ENCODE measurements at places on chromosomes 7 and 10.

GRCh38 chr7:50651271-50651989 lies 86.2 kb upstream of the DDC start:
- DNase-seq, result no peak

DNA sequence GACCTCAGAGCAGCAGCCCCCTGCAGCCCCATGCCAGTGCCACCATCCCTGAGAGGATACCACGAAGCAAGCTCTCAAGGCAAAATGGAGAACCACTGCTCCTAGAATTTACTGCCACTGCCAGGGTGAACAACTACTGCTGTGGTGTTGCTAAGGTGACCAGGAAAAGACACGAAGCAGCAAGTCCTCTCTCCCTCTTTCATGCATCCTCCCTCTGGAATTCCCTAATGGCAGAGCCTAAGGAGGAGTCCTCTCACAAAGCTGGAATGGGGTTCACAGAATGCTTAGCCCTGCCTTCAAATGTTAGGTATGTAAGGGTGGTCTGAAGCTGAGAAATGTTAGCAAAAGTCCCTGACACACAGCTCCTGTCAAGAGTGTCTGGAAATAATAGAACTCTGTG lies 35.8 kb upstream of the NPSR1 start:
- DNase-seq, result no peak

- DNase-seq, result no peak
Observed at GRCh38 chr10:48234295-48234694, 40.2 kb downstream of the FRMPD2 start.

DNA sequence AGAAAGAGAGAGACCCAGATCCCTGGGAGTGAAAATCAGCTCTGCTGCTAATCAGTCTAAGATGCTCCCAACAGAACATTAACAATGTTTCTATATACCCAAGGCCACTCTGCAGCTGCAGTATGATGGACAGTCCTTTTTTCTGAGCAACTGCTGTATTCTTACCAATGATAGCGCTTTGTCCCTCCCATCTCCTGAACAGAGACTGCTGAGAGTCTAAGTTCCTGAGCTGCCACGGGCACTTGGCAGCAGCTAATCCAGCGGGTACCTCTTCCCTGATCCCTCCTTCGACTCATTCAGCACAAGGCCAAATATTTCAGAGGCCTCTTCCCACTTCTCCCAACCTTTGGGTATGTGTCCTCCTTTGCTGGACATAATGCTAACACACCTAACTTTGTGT lies 7.7 kb downstream of the CPVL start:
- no peak for DNase-seq

GRCh38 chr10:101291331-101292193 lies 62.3 kb upstream of the LBX1 start:
- DNase-seq, result no peak

DNA sequence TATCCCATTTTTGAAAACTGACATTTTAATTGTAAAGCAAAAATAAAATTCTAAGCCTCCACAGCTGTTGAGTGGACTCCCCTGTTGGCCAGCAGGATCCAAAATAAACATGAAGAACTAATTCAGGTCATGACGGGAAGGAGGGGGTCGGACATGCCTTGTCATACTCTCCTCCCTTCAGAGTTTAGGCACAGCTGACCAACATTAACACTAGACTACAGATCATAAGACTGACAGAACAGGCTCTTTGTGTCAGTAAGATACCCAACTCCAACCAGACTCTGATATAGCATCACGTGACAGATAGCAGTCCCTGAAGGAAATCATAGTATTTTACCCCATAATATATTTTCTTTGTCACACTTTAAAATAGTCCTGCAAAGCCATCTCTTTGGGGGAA lies 20.9 kb upstream of the ZNF12 start:
- no peak for DNase-seq

- DNase-seq, result no peak
Observed at GRCh38 chr10:83397806-83398205, 741.5 kb upstream of the GHITM start.

DNA sequence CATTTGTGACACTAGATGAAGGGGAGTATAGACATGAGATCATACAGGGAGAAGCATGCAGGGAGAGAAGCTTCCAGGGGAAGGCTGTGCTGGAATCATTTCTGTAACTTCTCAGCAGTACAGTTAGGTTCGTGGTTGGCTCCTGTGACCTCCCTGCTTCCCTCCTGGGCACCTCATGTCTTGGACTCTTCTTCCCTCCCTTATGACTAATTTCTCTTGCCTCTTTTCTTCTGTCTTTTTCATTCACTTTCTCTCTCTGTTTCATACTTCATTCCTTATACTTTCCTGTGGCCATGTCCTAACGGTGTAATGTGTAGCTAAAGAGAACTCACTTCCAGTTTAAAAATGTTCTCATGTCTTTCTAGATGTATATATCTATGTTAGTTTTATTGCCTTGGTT lies 19.1 kb upstream of the HKDC1 start:
- no peak for DNase-seq

GRCh38 chr10:33229252-33229948 lies 105.1 kb downstream of the NRP1 start:
- DNase-seq, result no peak

DNA sequence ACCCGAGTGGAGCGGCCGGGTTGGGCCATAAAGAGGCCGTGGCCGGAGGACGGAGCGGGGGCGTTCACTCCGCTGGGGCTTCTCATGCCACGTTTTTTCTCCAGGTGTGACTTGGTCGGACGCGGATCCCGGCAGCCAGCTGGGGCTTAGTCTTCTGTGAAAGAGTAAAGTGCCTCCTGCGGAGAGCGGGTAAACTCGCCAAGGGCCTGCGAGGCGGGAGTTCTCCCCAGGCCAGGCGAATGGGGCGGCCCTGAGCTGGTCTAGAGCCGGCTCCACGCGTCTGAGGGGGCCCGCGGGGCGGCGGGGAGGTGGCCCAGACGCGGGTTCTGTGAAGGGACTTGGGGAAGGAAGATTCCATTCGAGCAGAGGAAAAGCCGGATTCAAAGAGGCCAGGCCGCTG lies 86.3 kb upstream of the VIPR2 start:
- DNase-seq, result no peak

- no peak for DNase-seq
Observed at GRCh38 chr10:69241575-69241974, 21.4 kb downstream of the HKDC1 start.

GRCh38 chr10:117631276-117632145 lies 89.0 kb downstream of the EMX2 start:
- no peak for DNase-seq

- no peak for DNase-seq
Observed at GRCh38 chr7:22671177-22671879, 55.7 kb upstream of the IL6 start.

DNA sequence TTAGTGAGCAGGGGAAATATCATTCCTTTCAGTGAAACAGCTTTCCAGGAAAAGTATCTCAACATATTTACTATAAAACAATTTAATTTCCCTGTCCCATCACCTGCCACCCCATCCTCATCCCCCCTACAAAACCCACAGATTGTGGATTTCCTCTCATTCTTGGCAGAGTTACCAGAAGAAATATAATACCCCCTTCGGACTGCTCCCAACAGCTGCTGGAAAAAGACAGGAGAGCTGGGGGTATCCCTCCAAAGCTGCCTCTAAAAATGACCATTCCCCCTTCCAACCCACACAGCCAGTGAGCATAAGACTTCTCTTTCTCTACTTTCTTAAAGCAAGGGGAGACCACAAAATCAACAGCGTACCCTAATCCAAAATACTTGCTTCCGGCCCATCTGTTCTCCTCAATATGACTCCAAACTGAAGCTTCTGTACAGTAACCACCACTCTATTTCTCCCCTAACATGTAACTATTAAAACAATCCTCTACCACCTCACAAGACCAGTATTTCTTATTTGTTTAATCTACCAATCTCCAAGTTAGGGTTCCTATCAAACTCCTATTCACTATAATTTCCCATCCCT lies 7.8 kb downstream of the FBXW4 start:
- DNase-seq, result no peak

- no peak for DNase-seq
Observed at GRCh38 chr10:132270721-132271457, 36.9 kb downstream of the STK32C start.

DNA sequence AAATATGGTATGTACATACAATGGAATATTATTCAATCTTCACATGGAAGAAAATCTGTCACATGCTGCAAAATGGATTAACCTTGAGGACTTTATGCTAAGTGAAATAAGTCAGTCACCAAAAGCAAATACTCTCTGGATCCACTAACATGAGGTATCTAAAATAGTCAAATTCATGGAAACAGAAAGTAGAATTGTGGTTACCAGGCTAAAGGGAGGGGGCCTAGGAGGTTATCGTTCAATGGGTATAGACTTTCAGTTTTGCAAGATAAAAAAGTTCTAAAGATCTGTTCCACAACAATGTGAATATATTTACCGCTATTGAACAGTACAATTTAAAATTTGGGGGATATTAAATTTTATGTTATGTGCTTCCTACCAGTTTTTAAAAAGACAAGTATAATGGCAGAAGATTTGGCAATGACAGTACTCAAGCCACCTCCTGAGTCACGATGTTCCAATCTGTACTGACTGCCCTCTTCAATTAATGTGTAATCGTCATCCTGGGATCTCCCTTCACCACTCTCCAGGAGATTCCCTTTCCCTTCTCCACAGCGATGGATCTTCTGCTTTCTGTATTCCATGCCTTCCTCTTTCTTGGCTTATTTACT lies 32.3 kb upstream of the IL6 start:
- no peak for DNase-seq

GRCh38 chr10:133081636-133082035 lies 6.1 kb upstream of the ADGRA1 start:
- DNase-seq, result no peak

DNA sequence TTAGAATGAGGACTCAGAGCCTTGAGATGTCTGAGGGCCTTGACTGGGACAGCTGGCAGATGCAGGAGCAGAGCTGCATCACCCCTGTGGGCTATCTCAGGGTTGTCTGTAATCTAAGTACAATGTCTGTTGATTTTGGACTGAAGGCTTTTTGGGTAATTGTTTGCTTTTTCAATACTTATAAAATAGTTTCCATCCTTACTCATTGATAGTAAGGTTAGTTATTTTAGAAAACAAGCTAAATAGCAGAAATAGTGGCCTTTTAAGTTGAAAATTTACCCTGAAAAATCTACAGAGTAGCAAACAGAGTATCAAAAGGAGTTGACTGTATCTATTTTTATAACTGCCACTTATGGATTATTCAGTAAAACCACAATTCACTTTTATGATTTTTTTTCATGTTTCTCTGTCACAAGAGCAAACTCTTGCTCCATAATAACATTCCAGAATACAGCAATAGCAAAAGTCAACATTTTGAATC lies 179.7 kb downstream of the CFTR start:
- DNase-seq, result no peak

DNA sequence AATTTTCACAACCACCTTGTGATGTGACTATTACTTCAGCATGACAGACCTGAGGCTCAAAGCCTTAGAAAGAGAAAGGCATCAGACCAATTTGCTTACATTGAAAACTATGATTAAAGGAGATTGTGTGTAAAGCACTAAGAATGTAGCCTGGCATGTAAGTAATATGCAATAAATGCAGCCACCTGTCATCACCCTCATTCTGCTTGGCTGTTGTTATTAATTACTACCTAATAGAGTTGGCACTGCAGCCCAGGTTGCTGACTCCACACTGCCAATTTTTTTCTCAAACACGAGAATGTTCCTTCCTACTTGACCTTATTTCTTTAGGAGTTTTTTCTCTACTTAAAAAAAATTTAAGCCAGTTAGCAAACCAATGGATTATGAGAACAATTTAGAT lies 61.2 kb upstream of the NPVF start:
- DNase-seq, result no peak

DNA sequence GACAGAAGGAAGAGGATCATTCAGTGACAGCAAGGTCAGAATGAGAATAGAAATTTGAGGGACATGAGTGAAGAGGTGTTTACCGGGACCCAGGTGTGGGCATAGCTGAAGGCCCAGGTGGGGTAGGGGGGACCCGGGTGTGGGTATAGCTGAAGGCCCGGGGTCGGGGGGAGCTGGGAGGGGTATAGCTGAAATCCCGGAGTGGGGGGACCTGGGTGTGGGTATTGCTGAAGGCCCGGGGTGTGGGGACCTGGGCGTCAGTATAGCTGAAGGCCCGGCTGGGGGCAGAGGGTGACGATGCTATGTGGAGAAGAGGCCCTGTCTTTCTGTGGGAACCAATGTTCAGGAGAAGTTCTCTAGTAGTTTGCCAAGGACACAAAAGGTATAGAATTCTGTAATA lies 183.0 kb upstream of the PITRM1 start:
- DNase-seq, result no peak

DNA sequence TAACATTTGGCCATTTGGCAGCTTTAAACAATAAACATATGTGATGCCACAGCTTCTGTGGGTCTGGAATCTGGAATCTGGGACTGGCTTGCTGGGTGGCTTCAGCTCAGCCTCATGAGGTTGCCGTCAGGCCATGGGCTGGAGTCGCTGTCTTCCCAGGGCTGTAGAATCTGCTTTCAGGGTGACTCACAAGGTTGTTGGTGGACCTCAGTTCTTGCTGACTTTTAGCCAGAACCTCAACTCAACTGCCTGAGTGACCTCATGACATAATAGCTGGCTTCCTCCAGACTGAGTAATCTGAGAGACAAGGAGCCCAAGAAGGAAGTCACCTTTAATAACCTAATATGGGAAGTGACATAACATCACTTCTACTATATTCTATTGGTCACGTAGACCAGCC lies 44.6 kb upstream of the TSPAN13 start:
- DNase-seq, result peak; percentile 59

DNA sequence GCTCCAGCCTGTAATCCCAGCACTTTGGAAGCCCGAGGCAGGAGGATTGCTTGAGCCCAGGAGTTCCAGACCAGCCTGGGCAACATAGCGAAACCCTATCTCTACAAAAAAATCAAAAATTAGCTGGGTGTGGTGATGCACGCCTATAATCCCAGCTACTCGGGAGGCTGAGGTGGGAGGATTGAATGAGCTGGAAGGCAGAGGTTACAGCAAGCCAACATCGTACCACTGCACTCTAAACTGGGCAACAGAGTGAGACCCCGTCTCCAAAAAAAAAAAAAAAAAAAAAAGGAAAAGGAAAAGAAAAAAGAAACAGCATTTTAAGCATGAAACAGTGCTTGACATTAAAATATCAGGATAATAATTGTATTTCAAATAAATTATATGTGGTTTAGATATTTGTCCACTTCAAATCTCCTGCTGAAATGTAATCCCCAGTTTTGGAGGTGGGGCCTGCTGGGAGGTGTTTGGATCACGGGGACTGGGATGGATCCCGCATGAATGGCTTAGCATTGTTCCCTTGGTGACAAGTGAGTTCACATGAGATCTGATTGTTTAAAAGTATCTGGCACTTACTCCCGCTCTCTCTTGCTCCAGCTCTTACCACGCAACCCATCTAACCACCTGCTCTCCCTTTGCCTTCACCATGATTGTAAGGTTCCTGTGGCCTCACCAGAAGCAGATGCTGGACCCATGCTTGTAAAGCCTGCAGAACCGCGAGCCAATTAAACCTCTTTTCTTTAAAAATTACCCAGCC lies 103.4 kb downstream of the SRPK2 start:
- no peak for DNase-seq
